ENCODE measurements at places on chromosomes 7 and 10.

GRCh38 chr7:144523621-144524020 lies 120.1 kb upstream of the NOBOX start:
- no peak for DNase-seq

- DNase-seq = no peak
These were observed 58.4 kb downstream of the AGK start for GRCh38 chr7:141609576-141609975.

DNA sequence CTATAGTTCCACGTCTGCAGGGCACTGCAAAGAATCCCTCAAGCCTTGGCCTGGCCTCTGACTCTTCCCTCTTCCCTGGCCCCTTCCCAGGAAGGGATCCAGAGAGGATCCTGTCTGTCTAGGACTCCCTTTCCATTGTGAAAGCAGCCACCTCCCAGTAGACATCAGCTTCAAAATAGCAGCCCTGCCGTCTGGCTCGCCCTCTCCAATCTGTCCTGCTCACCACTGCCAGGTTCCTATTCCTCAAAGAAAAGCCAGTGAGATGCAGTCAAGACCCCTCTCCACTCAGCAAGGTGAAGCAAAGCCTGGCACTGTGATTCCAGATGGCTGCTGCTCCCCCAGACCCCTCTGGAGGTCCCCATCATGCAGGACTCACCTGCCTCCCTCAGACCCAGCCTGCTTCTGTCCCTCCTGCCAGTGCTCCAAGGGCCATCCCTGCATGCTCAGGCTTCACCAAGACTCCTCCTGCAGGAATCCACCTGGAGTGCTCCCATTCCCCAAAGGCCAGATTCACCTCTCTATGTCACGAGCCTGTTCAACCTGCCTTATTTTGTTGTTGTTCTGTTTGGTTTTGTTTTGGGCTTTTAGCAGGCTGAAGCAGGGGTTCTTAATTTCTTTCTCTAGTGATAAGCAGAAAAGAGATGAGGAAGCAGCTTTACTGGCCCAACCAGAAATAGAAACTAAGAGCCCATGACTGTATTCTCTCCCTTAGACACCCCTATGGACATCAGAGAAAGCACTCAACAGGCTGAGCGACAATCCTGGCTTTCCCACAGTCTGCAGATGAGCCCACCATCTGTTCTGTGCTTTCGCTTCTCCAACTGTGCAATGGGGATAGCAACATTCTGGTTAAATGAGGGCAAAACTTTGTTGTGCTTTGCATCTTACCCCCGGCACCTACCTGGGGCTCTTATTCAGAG lies 305.1 kb downstream of the GRID1 start:
- no peak for DNase-seq

GRCh38 chr7:133197972-133198544 lies 54.8 kb upstream of the EXOC4 start:
- DNase-seq = no peak

- DNase-seq = no peak
These were observed 171.7 kb downstream of the KIF20B start for GRCh38 chr10:89873055-89873454.

DNA sequence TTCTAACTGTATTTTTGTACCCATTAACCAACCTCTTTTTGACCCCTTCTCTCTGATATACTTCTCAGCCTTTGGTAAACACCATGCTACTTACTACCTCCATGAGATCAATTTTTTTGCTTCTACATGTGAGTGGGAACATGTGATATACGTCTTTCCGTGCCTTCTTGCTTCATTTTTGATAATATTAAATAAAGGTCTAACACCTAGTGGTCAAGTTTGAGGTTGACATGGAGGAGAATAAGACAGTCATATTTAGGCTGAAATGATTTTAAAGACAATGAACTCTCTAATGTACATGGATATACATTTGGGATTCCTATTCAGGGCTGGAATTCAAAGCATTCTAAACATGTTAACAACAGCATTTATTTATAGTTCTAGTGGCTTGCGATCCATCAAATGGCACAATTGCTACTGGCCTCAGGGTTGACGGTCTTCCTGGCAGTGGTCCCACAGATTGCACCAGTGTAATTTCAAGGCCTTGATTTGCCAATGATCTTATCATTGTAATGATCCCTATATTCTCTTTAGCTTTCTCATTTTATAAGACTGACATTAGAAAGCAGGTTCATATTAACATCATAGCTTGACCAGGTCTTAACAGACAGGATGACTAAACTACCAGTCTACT lies 315.9 kb upstream of the ETV1 start:
- DNase-seq = no peak

GRCh38 chr7:133609806-133610205 lies 356.9 kb downstream of the EXOC4 start:
- DNase-seq = no peak

- DNase-seq = no peak
These were observed 4.8 kb downstream of the FEZF1 start for GRCh38 chr7:122299624-122300210.

GRCh38 chr7:45086331-45087065 lies 2.3 kb downstream of the NACAD start:
- no peak for DNase-seq

DNA sequence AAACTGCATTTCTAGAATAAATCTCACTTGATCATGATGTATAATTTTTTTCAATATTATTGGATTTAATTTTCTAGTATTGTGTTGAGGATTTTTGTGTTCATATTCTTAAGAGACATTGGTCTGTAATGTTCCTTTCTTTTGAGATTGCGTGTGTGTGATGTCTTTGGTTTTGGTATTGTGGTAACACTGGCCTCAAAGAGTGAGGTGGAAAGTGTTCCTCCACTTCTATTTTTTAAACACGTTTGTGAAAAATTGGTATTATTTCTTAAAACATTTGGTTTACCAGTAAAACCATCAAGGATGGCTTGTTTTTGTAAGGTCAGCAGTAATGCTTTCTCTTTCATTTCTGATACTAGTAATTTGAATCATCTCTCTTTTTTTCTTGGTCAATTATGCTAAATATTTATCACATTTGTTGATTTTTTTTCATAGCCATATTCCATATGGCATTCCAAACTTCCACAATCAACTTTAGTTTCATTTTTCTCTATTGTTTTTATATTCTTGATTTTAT lies 290.2 kb upstream of the CDC14C start:
- DNase-seq = no peak

DNA sequence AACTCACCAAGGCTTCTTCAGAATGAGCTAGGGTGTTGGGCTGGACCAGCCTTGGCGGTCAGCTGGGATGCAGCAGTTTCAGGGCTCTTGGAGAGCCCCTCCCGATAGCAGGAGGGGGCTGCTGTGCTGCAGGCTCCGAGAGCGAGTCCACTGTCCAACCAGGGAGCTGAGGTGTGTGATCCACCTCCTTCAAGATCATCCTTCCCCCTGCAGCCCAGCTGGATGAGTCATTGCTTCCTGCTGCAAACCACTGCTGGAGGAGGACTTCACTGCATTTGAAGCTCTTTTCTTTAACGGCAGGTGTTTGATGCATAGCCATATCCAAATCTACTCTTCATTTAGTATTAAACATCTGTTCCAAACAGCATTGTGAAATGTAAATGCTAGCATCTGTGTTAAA lies 54.2 kb upstream of the EBF3 start:
- DNase-seq = no peak
